ENCODE measurements at places on chromosomes 5 and 9. TPM values are rescaled to one million over a fixed set of nuclear protein-coding genes. Genes with fewer than 3 reads are reported as not detected.

MEGF10 gene
- 0.14 TPM for total RNA-seq

LRRC19 gene
- not detected for total RNA-seq

CDKN2B gene
- 37.2 TPM for total RNA-seq

TEX48 gene
- total RNA-seq = not detected

CDH6 gene
- 40.0 TPM for total RNA-seq

CCDC183 gene
- 0.28 TPM for total RNA-seq

CAMK4 gene
- total RNA-seq = 2.9 TPM

C9 gene
- 0.18 TPM for total RNA-seq

CCNO gene
- total RNA-seq = not detected

PCDHGB1 gene
- total RNA-seq = 3.3 TPM

LHX3 gene
- not detected for total RNA-seq

HTR1A gene
- total RNA-seq = not detected

PCDHA2 gene
- under 0.01 TPM for total RNA-seq

IFNA2 gene
- not detected for total RNA-seq

SPINK6 gene
- total RNA-seq = 15.6 TPM

SV2C gene
- not detected for total RNA-seq

FCN2 gene
- not detected for total RNA-seq
